ENCODE measurements at places on chromosomes 5 and 9.

GRCh38 chr5:122718611-122719010, 56.3 kb upstream of the SNX2 start:
- DNase-seq, result no peak

GRCh38 chr9:125126019-125126746, 17.1 kb downstream of the SCAI start:
- DNase-seq, result peak; percentile 96

DNA sequence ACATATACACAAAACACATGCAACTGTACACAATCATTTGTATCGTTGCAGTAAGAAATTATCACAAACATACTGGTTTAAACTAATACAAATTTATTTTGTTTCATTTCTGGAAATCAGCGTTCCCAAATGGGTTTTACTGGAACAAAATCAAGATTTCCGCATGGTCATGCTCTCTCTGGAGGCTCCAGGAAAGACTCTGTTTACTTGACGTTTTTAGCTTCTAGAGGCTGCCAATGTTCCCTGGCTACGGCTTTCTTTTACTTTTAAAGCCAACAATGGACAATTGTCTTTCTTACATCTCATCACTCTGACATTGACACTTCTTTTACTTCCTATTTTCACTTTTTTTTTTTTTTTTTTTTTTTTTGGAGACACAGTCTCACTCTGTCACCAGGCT, 793.1 kb downstream of the CDH9 start:
- no peak for DNase-seq

GRCh38 chr5:165996201-165996875, 2295.1 kb upstream of the WWC1 start:
- no peak for DNase-seq

- DNase-seq, result no peak
Measured at GRCh38 chr5:106843812-106844416, 826.8 kb downstream of the EFNA5 start.

DNA sequence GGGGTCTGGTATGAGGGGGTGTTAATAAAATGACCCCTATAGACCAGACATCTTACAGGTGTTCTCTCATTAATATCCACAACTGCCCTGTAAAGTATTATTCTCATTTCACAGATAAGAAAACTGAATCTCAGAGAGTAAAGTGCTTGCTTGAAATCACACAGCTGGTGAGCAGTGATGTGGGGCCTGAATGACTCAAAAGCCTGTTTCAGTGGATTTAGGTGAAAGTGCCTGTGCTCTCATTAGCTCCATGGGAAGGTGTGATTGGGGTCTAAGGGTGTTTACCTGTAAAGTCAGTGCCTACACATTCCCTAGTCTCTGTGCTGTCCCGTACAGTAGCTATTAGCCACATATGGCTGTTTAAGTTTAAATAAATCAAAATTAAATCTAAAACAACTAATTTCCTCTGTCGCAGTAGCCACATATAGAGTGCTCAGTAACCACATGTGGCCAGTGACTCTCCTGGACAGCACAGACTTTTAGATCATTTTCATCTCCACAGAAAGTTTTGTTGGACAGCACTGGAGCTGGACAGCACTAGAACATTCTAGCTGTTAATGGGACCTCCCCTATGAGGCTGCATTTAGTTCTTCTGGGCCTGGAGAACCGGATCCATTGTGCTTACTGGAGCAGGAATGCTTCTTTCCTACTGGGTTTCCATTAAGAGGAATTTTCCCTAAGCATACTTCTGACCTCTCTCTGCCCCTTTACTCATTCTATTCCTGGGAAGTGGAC, 52.5 kb upstream of the SEMA6A start:
- DNase-seq, result no peak

DNA sequence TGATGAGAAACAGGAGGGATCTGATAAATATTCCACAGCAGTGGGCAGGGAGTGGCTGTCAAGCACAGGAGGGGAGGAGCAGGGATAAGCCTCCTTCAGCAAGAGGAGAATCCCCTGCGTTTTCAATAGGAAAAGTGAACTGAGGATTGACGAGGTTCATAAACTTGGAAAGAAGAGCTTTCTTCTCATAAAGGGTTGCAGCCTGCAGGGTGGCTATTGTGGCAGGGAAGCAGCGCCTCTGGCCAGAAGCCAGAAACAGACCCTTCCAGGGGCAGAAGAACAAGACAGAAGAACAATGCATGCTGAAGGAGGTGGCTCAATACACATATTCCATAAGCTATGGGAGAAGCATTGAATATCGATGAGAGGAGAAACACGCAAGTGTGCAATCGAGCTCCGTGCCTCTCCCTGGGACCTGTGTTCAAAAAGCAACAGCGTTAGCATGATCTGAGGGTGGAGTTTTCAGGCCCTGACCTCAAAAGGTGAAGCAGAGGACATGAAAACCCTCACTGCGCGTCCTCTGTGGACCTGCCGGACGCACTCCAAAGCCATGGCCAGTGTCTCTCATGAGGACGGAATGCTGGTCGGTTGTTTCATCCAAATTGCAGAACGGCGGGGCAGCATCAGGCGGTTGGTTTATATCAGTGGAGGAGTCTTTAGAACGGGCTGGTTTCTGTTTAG, 67.6 kb downstream of the ANKRD33B start:
- no peak for DNase-seq

DNA sequence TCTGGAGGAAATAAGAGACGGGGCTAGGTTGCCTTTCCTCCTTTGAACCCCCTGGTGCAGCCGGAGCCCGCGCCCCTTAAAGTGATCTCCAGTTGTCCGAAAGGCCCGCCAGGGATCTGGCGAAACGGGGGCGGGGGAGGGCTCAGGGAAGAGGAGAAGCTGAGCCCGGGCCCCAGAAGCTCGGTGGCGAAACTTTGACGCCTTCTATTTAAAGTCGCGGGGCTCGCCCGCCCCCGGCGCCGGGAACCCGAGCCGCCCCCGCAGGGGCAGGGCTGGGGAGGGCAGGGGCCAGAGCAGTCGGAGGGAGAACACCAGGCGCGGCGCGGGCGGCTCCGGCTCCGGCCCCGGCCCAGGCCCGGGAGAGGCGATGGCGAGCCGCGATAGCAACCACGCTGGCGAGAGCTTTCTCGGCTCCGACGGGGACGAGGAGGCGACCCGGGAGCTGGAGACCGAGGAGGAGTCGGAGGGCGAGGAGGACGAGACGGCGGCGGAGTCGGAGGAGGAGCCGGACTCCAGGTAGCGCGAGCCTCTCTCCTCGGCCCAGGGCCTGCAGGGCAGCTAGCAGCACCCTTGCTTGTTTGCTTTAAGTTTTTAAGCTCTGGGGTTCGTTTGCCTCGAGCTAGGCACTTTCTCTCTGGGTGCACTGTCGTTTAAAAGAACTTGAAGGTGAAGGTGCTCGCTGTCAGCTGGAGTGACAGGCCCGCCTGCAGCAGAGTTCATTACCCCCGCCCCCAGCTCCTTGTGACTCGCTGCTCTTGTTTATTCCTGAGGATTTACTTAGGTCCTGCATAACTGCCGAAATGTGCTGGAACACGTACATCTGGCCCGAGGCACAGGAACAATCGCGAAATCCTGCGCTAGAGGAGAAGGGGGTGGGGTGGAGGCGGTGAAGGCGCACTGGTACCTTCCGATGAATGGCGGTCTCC, at the start of gene CMYA5:
CMYA5 (plus strand) TSS at position 296 of the 926 bp plus-strand sequence; CDS start at position 368, 72 bp downstream.
- DNase-seq, result no peak

GRCh38 chr9:89810431-89810830, 205.6 kb downstream of the GADD45G start:
- peak; percentile 24 for DNase-seq

DNA sequence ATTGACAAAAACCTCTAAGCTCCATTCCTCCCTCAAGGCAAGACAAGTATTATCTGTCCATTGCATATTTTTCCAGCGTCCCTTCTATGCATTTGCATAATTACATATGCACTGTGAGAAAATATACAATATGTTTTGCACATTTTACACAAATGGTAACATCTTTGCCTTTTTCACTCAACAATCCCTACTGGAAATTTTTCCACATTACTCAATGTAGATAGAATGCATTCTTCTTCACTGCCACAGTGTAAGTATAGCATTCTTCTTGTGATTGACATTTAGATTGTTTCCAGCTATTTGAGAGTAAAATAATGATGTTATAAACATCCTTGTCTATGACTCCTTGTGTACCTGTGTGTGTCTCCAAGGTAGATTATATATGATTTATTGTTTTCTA, 205.0 kb downstream of the SLIT3 start:
- no peak for DNase-seq

DNA sequence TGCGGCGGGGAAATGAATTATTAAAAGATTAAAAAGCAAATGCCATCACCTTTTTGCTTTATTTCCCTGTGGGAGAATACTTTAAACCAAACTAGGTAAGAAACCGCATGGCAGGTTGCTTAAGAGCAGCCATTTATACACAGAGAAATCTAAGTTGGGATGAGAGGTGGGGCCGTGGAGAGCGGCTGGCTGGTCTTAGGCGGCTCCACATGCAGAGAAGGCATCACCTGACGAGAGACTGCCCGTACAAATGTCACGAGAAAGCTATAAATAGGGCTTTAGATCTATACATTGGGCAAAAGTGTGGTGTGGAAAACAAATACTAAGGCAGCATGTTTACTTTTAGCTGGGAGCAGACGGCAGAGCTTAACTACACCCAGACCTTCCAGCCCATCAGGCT, 39.4 kb downstream of the MED27 start:
- DNase-seq, result no peak

DNA sequence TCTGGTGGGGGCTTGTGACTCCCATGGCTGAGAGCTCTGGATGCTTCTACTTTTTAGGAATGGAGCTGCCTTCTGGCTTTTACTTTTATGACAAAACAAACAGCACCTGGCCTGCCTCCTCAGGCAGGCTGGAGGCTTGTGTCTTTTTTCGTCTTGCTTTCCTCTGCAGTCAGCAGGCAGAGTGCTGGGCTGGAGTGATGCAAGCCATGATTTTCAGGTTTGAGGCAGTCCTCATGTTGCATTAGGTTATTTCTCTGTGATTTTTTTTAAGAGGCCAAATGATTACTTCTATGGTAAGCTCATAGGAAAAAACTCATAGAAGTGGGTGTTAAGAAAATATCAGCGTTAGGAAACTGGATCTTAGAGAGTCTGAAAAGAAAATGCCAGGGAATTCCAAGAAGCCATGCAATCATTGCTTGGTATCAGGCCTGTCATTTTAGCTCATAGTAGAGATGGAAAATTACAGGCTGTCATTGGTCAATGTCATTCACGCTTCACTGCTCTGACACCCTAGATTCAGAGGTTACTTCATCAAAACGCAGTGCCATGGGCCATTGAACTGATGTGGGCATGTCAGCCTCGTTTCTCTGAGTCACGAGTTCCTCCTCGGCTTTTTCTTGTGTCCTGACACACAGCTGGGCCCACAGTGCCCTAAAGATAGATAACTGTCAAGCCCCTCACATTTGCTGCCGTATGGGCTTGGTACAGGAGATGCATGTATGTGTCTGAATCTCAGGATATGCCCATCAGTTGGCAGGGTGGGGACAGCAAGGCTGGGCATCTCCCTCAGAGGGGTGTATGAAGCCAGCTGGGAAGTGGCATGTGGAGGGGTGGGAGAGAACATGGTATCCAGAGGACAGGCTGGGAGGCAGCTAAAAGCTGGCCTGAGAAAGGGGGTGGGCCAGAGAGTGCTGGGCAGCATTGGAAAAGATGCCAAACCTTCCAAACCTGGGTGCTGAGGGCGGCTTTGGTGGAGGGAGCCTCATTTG, 151.8 kb downstream of the HSPA4 start:
- no peak for DNase-seq

DNA sequence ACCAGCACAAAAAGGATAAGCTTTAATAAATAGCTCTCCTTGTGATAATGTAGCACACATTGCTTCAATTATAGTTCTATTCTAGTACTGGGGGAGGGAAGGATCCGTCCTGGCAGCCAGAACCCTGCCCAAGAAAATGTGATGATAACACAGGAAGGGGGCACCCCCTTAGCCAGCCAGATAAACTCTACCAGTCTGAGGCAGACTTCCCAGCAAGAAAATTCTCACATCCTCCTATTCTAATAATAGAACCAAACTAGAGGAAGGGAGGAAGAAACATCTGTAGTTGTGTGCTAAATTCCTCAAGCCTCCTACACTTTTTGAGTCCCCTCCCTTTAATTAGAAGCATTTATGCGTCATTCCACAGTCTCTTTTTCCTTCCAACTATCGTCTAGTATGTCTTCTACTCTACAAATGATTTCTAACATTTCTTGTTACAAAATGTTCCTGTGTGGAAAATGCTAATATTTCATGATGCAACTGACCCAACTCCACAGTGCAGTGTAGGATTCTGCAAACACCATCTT, 261.0 kb downstream of the SEMA5A start:
- DNase-seq, result no peak

GRCh38 chr9:110033869-110034268, 174.1 kb downstream of the C9orf152 start:
- DNase-seq, result no peak

GRCh38 chr9:107292821-107293542, 9.9 kb downstream of the RAD23B start:
- no peak for DNase-seq

GRCh38 chr9:91163444-91163772, 198.3 kb downstream of the AUH start:
- DNase-seq, result no peak

DNA sequence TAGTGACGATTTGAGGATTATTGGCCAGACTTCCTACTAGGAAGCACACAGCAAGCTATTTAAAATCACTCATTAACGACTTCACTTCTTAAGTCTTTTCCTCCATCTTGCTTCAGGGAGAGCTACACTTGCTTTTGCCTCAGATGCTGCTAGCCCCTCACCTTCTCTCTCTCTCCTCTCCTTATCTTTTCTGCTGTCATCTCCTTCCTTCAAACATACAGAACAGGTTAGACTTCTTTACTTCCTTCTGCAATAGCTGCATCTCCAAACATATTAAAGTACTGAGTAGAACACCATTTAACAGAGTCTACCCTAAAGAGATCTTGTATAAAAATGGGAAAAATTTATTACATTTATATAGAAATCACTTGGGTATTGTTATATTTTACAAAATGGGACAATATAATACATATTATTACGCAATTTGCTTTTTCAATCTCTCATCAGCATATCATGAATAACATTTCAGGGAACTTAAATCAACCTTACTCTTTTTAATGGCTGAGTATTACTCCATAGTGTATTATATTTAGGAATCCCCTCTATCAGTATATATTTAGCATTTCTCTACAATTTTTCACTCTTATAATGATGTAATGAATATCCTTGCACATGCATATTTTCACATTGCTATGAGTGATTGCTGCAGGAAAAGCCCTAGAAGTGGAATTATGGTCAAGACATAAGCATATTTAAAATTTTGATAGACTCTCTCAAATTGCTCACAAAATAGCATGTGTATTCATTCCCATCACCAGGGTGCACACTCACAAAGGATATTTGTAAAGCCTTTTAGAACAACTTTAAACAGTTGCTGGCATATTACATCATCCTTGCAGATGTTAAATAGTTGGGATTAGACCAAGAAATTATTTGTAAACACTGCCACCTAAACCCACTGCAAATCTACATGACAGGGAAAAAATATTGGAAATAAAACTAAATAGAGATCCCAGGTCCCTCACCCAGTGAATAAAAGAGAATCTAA, 164.5 kb upstream of the NFIB start:
- no peak for DNase-seq

All from non-pigmented ciliary epithelial cell (primary cell).